CMK (cell line): ENCODE measurements at places on chromosomes 11 and 22.

DNA sequence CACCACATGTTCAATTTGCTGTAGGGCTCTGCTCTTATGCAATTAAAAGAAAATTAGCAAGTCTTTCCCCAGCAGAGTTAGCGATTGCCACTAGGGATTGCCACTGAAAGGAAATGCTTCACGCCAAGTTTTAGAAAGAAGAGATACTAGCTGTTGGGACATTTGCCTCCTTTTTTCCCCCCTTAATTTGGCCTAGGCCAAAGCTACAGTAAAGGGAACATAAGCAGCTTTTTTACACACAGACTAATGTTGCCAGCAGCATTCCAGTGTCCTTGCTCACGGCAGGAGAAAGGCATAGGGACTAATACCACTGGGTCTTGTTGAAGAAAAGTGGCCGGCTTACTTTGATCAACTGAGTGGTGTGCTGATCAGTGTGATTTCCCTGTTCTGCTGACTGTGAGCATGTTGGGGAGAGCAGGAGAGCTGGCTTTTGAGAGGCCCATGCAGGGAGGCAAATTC lies 71.2 kb downstream of the PHF21A start:
- DNase-seq, result no peak

DNA sequence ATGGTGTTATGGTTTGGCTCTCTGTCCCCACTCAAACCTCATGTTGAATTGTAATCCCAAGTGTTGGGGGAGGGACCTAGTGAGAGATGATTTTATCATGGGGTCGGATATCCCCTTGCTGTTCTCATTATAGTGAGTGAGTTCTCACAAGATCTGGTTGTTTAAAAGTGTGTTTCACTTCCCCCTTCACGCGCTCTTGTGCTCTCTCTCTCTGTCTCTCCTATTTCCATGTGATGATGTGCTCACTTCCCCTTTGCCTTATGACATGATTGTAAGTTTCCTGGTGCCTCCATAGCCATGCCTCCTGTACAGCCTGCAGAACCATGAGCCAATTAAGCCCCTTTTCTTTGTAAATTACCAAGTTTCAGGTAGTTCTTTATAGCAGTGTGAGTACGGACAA lies 765.1 kb downstream of the KCNA4 start:
- no peak for DNase-seq

- DNase-seq, result peak; percentile 39
These were observed 44.2 kb downstream of the LMO1 start for GRCh38 chr11:8219257-8220021.

GRCh38 chr22:25843660-25844405 lies 101.8 kb downstream of the MYO18B start:
- DNase-seq, result no peak

- DNase-seq, result peak; percentile 17
These were observed 847.1 kb downstream of the OPCML start for GRCh38 chr11:132685174-132685611.

GRCh38 chr11:43680521-43681400 lies at the start of gene HSD17B12:
TSS of gene HSD17B12 (plus strand) at chr11:43680738. CDS start at chr11:43680828, 90 bp downstream.
- DNase-seq, result peak; percentile 84

DNA sequence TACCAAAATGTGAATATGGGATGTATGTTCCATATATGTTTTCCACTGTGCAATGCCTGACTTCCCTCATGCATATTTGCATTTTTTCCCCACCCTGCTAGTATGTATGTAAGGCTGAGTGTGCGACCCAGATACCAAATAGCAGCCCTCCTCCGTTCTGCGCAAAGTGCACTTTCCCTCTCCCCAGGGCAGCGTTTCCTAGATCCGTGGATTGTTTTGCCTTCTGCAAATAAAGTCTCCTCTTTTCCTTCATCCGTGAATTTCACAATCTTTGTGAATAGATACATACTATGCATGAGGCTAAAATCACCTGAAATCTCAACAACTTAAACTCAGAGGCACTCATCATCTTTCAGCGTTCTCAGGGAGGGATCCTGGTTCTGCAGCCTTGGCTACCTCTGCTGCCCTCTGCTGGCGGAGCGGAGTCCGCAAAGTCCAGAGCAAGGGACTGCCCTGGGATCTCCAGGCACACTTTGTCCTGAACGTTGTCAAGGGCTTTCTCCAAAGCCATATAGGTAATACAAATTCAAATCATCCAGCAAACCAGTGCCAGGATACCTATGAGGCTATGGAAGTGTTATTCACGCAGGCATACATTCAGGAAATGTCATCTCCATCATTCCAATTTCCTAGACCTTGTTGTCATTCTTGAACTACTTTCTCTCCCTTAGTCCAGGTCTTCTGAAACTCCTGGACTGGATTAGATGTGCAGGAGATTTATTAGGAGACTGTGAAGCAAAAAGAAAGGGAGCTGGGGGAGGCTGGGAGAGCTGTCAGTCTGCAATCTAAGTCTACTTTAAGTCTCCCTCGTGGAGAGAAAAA lies 53.1 kb downstream of the CNTF start:
- DNase-seq, result peak; percentile 9

GRCh38 chr11:1838077-1838425 lies 730 bp upstream of the TNNI2 start:
- no peak for DNase-seq

- no peak for DNase-seq
These were observed 22.3 kb upstream of the TESMIN start for GRCh38 chr11:68773521-68774193.

- DNase-seq, result no peak
These were observed 469 bp upstream of the OSBP2 start for GRCh38 chr22:30694171-30694639.

GRCh38 chr22:41684194-41684593 lies 4.5 kb downstream of the SNU13 start:
- DNase-seq, result no peak

- DNase-seq, result no peak
These were observed 1163.1 kb downstream of the BRD1 start for GRCh38 chr22:48664586-48664985.

DNA sequence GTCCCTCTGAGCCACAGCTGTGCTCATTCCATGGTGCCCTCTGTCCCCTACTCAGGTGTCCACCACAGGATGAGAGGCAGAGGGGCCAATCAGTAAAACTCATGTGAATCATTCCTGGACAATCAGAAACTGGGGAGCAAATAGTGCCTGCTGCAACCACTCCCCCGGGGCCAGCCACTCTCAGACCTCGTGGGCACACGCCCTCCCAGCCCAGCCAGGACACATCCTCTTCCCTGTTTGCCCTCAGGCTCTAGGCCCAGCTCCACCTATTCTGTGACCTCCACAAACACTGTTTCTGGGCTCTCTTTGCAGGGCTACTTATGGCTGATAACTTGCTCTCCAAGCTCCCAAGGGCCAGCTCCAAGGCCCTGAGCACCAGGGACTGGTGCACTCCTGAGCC lies 14.0 kb upstream of the KCTD14 start:
- DNase-seq, result no peak

- no peak for DNase-seq
These were observed 58.2 kb upstream of the LRRC55 start for GRCh38 chr11:57123590-57123989.

DNA sequence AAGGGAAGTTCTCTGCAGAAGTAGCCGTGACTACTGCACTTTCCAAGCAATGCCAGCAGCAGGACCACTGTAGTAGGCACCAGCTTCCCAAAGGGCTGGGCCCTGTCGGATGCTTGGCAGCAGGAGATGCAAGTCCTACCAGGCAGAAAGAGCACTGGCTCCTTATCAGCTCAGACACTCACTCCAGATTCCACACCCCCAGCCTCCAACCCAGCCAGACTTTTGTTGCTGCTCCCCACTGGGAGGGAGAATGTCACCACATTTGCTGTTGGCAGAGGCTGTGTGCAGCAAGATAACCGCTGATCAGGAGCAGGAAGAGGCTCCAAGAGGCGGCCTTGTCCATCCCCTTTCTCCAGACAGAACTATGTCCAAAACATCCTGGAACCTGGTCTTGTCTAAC lies 118.7 kb downstream of the C11orf58 start:
- peak; percentile 86 for DNase-seq

DNA sequence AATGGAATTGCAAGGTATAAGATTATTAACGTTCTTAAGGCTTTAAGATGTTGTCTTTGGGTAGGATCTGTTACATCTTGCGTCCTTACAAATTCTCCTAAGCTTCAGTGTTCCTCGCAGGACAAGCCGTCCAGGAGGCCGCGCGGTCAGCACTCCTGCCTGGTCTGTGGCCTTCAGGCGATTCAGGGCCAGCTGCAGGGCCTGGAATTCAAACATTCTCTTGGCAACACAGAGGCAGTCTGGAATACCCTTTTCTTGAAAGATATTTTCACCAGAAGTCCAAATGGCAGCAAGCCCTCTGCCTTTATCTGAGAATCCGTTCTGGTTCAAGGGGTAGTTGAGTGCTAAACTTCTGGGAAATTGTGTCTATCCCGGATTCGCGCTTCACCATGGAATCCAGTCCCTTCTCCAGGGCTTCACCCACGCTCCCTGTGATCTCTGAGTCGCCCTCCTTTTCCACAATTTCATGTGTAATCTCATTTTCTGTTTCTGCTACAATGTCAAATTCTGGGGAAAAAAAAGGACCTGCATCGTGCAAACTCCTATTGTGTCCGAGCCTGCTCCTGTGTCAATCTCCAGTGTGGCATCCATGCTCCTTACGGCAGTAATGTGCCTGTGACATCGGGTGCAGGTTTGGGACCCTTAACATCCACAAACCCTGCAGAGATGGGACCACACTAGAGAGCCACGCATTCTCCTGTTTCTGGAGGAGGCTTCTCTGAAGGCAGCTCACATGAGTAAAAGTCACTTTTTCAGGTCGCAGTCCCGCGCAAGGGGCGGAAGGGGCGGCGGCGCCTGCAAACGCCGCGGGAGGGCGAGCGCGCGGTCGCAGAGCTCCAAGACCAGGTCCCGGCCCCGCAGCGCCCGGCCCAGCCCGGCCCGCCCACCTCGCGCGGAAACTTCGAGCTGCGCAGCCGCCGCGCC lies 25.4 kb upstream of the SORL1 start:
- no peak for DNase-seq

DNA sequence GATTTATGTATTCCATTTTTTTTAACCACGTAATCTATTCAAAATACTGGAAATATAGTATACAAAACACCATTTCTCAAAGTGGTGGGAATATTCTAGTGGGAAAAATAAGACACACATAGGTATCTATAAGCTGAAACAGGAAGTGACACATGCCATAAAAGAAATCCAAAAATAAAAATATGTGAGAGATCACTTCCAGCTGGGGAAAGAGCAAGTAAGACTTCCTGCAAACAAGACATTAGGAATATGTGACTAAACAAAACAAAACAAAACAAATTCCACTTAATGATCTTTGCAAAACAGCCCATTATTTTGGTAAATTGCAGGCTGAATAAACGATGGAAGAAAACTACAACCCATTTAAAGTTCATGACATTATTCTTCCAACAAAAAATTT lies 107.3 kb upstream of the CEP126 start:
- no peak for DNase-seq

DNA sequence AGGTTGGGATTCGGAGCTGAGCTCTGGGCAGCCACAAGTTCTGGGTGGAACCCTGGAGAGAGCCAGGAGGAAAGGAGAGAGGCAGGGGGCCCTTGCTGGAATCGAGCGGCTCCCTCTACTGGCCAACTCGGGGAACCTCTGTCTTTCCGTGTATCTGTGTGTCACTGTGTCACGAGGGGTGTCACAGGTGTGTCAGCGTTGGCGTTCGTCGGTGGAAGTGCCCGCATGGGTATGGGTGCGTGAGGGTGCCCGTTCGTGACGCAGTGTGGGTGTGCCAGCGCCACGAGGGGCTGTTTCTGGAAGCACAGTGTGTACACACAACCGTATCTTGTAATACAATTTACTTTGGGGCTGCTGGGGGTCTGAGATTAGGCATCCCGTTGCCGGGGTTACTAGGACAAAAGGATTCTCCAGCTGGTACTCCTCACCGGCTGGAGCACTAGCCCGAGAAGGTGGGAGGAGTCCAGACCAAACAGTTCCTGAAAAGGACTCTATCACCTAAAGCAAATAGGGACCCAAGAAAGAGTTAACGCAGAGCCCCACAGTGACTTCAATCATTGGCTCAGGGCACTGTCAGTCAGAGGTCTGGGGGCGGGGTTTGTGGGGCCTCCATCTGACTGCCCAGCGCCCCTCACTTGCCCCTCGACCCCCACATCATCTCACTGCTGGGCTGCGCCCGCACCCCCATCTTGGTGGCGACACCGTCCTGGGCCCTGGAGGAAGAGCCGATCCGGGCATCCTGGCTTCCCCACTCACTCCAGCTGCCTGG lies 2.6 kb upstream of the BCL9L start:
- peak; percentile 91 for DNase-seq

DNA sequence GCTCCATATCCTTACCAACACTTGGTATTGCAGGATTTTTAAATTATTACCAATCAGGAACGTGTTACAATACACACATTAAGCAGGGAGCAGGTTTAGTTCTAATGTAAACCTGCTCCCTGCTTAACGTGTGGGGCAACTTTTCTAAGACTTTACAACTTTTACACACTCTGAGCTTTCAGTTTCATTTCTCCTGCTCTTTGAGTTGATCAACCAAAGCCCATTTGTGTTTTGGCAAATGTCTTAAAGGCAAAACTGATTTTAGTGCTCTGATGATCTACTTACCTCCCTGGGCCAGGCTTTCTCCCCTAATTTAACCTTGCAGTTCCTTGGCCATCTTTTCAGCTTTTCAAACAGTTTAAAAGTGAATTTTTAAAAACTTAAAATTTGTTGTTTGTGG lies 70.9 kb downstream of the ZBTB44 start:
- DNase-seq, result no peak

- DNase-seq, result no peak
These were observed 14.2 kb upstream of the CDC42BPG start for GRCh38 chr11:64858467-64859263.

DNA sequence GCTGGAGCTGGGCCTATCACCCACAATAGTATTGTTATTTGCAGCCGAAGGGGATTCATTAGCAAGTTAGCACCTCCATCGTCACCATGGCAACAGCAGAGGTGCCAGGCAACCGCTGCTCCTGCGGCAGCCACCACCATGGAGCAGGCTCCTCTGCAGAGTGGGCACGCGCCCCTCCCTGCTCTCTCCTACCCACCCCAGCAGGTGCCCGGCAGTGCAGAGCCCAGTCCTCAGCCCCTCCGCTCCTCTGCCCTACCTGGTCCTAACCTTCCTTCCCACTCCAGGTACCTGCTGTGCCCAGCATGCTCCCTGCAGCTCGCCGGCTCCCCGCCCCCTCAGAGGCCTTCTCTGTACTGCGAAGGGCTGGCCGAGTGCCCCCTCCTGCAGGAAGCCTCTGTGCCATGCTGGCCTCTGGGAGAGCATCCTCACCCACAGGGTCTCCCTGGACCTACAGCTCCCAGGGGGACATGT lies 3.6 kb downstream of the DUSP8 start:
- DNase-seq, result no peak

DNA sequence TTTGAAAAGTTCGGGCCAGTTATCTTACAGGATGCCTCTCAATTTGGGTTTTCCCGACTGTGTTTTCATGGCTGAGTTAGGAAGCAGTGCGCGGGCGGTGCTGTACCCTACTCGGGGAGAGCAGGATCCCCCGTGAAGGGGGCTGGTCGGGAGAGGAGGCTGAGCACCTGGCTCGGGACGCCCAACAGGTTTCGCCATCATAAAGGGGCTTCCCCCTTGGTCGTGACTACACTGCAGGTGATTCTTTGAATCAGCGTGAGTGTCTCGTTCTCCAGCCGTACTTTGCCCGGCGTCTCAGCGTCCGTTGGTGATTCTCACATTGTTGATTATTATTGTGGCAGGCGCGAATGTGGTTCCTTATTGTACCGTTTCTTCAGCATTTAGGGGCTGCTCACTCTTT lies 46.6 kb downstream of the ST14 start:
- DNase-seq, result no peak

GRCh38 chr22:21753374-21754111 lies 17.9 kb upstream of the YPEL1 start:
- DNase-seq, result no peak
